ENCODE measurements at places on chromosomes 11 and 22.

GRCh38 chr22:44266796-44267760 is 45.7 kb downstream of the SHISAL1 start:
- no peak for DNase-seq

GRCh38 chr11:106077609-106078455 is at the start of gene AASDHPPT:
Gene AASDHPPT (plus strand): TSS chr11:106077662. CDS start chr11:106077711, 49 bp downstream.
- no peak for DNase-seq

GRCh38 chr11:4682623-4683419 is 14.8 kb downstream of the OR51E2 start:
- DNase-seq = no peak

- DNase-seq = no peak
Observed at GRCh38 chr22:34588871-34589545, 476.9 kb upstream of the ISX start.

DNA sequence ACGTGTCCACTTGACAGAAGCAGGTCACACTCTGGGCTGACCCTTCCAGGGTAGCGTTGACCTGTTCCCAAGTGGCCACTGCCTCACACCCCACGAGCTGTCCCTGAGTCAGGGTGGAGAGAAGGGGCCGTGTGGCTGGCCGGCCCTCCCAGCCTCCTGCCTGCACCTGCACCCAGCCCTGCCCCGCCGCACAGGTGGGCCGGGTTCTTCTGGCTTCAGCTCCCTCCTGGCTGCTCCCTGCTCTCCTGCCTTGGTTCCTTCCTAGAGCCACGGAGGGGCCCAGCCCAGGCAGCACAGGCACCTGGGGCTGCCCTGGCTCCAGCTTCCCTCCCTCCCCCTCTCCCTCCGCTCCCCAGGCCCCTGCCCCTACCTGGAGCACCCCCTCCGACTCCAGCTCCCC is 42.3 kb downstream of the MOB2 start:
- no peak for DNase-seq

- no peak for DNase-seq
Observed at GRCh38 chr11:88704485-88704884, 361.3 kb downstream of the GRM5 start.

- DNase-seq = peak; percentile 66
Observed at GRCh38 chr11:133981156-133981555, 24.4 kb upstream of the IGSF9B start.

DNA sequence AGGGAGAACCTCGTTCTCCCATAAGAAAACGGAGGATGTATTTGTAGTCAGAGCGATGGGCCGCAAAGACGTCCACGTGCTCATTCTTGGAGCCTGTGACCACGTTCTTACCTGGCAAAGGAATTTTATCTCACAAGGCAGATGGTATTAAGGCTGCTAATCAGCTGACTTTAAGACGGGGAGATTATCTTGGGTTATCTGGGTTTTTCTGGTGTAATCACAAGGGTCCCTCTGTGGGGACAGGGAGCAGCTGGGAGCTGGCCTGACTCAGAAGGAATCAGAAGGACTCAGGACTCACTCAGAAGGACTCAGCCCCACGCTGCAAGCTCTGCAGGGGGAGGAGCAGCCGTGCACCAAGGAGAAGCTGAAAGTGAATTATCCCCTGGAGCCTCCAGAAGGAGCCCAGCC is 7.5 kb upstream of the SIGIRR start:
- peak; percentile 18 for DNase-seq

DNA sequence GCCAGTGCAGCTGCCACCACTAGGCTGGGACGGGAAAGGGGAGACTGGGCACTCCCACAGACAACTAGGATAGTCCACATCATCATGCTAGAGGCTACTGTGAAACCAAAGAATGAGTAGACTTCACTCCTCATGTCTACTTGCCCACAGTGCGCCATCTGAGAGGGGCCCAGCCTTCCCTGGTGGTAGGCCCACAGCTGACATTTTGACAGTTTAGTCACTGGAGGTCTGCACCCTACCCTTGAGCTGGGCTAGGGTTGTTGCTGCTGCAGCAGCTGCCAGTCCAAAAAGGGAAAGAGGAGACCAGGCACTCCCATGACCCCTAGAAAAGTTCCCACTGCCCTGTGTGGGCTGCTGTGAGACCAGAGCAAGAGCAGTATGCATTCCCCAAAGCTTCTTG is 141.2 kb downstream of the DLG2 start:
- no peak for DNase-seq

DNA sequence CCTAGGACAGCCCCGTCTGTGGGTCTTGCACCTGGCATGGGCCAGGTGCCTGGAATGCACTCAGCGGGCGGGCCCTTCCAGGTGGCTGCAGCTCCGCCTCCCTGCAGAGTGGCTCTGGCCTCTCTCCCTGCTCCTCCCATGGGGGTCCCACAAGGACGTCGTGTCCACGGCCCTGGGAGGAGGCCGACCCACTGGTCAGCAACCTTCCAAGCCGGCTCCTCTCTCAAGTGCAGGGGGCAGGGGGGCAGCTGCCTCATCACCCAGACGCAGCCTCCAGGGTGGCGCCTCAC is 41.9 kb downstream of the CERK start:
- DNase-seq = peak; percentile 6

DNA sequence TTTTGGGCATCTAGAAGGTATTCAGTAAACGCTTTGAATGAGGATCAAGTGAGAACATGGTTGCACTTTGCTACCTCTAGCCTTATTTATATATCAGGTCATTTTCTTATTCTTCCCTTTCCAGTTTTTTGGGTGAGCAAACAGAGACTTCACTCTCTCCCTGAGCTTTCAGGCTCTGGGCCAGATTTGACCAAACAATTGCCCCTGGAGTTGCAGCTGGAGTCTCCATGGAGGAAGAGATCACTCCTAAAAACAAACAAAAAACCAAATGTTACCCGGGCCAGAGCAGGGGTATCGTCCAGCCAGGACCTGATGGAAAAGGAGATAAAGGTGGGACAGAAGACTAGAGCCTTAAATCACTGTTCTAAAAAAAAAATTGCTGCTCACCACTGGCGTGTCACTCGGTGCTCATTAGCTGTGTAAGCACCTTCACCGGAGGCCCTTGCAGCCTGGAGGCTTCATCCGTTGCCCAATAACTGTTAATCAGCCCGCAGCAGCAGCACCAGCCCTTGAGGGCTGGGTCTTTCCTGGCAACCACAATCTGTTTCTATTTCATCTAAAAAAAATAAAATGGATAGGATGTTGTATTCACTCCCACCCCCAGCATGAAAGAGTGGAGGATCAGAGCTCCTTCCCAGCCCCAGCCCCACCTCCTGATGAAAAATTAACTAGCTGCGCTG is 125.0 kb downstream of the PKNOX2 start:
- no peak for DNase-seq

DNA sequence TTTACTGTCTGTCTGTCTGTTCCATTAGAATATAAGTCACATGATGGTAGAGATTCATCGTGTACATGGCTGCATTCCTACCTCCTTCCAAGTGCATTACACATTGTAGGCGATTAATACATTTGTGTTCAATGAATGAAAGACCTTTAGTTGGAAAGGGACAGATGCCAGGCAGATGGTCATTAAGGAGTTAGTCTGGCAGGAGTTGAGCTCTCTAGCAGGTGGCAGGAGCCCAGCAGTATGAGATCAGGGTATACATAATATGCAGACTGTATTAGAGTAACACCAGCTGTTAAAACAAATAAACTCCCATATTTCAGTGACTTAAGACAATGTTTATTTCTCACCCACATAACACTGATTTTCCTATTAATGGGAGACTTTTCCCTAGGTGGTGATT is 147.7 kb upstream of the LARGE1 start:
- no peak for DNase-seq

DNA sequence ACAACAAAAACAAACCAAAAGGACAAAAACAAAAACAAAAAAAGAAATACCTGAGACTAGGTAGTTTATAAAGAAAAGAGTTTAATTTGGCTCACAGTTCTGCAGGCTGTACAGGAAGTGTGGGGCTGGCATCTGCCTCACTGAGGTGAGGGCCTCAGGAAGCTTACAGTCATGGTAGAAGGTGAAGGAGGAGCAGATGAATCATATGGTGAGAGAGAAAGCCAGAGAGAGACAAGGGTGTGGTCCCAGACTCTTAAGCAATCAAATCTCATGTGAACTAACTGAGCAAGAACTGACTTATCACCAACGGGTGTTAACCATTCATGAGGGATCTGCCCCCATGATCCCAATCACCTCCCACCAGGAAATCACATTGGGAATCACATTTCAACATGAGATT is 58.8 kb upstream of the ZBED5 start:
- DNase-seq = no peak

GRCh38 chr11:64544616-64545296 is 46.3 kb upstream of the SLC22A12 start:
- DNase-seq = no peak

DNA sequence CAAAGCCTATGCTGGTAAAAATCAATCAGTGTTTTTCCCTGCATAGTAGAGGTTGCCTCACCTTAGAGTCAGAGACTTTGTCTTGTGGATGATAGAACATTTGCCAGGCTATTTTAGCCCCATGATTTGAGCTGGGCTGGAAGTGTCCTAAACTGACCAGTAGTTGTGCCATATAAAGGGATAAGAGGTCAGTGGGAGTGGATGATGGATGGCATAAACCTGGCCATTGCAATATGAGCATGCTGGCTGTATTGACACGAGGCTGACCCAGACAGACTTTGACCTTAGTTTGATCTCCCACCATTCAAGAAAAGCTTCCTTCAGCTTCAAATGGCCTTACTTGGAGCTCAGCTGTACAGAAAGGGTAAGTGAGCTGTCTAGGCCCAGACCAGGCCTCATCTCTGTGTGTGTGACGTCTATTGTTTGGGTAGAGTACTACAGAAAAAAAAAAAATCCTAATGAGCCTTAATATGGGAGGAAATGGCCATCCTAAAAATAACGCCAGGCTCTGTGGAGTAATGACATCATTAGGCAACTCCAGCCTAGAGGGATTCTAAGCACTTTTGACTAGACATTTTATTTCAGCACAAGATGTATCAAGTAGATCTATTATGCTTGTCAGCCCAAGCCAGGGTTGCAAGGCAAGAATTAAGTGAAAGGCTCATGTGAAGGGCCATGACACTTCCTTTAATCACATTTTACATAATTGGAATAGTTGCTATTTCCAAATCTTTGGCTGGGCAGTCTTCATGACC is 51.3 kb upstream of the CADM1 start:
- no peak for DNase-seq

DNA sequence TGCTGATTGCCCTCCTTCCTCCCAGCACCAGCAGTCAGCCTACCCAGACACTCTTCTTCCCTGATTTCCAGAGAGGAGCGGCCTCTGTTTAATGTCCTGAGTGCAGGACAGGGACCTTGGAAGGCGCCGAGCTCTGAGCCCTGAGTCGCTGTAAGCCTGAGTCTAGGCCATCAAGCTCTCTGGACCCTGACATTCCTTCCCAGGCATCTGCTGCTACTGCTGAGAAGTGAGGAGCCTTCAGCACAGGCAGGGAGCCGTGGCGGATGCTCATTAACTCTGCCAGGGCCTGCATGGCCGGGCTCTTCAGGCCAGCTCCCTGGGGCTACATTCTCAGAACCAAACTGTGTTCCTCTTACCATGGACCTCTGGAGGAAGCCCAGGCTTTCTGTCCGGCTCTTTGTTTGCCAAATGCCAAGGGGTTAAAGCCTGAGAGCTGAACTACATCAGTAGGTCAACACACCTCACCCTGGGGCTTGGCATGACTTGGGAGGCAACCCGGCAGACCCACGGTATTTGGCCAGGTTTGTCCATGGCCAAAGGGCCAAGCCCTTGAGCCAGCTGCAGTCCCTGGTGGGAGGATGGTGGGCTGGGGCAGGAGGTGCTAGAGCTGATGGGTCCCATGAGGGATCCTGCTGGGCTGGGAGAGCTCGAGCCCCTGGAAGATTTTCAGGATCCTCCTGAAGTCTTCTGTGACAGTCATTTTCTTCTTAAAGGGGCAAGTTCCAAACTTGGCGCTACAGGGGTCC is 721.4 kb downstream of the BRD1 start:
- DNase-seq = no peak

- DNase-seq = no peak
Observed at GRCh38 chr22:24580276-24580675, 12.6 kb downstream of the LRRC75B start.

DNA sequence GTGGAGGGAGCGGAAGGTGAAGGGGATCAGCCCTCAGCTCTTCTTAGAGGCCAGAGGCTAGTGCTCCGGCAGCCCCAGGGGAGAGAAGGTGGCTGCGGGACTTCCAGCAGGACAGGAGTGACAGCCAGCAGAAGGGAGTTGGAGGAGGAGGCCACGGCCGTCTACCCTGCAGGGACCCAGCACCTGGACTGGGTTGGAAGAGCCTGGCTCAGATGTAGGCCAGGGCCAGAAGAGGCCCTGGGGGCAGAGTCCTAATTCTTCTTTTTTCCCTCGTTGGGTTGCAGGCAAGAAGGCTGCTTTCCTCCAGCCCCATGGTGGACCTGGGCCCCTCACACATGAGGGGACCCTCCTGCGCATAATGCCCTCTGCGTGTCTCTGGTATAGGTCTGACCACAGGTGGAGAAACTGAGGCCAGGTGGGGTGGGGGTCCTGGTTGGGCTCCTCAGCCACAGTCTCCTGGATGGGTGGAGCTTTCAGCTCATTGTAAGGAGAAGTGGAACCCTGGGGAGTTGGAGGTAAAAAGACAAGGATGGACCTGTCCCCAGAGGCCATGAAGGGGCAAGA is 2.3 kb upstream of the MCAM start:
- no peak for DNase-seq

DNA sequence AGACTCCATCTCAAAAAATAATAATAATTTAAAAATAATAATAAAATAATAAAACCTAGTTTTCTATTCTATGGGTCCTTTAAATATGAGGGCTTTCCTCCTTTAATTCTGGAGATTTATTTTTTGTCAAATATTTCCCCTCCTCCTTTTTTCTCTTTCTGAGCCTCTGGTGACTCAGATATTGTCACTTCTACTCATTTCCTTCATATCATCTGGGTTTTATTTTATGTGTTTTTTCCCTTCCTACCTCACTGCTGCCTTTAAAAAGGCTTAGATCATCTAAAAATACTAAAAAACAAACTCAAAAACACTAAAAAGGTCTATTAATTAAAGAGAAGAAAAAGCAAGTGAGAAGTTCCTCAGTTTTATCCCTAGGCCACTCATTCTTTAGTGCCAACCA is 138.9 kb downstream of the SPON1 start:
- DNase-seq = no peak

- DNase-seq = peak; percentile 46
Observed at GRCh38 chr11:134275534-134276395, at the start of gene GLB1L3. Gene GLB1L3 (plus strand): TSS chr11:134276379. CDS start chr11:134276741, 362 bp downstream.

GRCh38 chr11:63603180-63603518 is 11.1 kb downstream of the PLAAT3 start:
- DNase-seq = no peak

- DNase-seq = no peak
Observed at GRCh38 chr22:17257121-17258001, 38.1 kb upstream of the ADA2 start.

- DNase-seq = no peak
Observed at GRCh38 chr11:65207918-65208784, 26.4 kb downstream of the CAPN1 start.

DNA sequence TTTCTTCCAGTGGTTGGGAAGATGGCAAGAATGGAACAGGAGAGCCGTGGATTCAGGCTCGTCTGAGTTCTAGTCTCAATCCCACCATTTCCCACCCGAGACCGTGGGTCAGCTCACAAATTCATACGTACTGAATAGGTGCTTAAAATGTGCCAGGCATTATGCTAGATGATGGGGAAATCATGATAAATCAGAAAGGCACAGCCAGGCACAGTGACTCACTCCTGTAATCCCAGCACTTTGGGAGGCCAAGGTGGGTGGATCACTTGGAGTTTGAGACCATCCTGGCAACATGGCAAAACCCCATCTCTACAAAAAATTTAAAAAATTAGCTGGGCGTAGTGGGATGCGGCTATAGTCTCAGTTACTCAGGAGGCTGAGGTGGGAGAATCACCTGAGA is 7.1 kb downstream of the TRIOBP start:
- DNase-seq = no peak

- DNase-seq = no peak
Observed at GRCh38 chr22:19148417-19149046, 1.6 kb downstream of the GSC2 start.
